Ureter (tissue), 1 donor: ENCODE measurements at places on chromosomes 1 and 21. TPM values are rescaled to one million over a fixed set of nuclear protein-coding genes. Genes with fewer than 3 reads are reported as not detected.

NUAK2 gene
- total RNA-seq: 0.96 TPM

OR2M3 gene
- total RNA-seq: not detected

SZT2 gene
- 105 TPM for total RNA-seq

CROCC gene
- total RNA-seq: 38.5 TPM

SAMD13 gene
- 4.7 TPM for total RNA-seq

RSPH1 gene
- 7.8 TPM for total RNA-seq

FCRL5 gene
- total RNA-seq: 3.8 TPM

FLG2 gene
- not detected for total RNA-seq

OR10K2 gene
- total RNA-seq: not detected

EDARADD gene
- 50.4 TPM for total RNA-seq

WNT3A gene
- 0.21 TPM for total RNA-seq

ASAP3 gene
- 44.4 TPM for total RNA-seq

OSBPL9 gene
- 107 TPM for total RNA-seq

- DNase-seq: no peak
Measured at GRCh38 chr21:28336314-28336713, 656.4 kb downstream of the LTN1 start.

GRCh38 chr1:1989102-1989542 is 14.5 kb downstream of the CFAP74 start:
- no peak for DNase-seq

- no peak for DNase-seq
Measured at GRCh38 chr1:204826970-204827369, 43.7 kb upstream of the NFASC start.

- no peak for DNase-seq
Measured at GRCh38 chr1:65207317-65207716, 59.3 kb downstream of the AK4 start.

GRCh38 chr1:157893686-157894085 is 52.1 kb upstream of the CD5L start:
- DNase-seq: no peak

DNA sequence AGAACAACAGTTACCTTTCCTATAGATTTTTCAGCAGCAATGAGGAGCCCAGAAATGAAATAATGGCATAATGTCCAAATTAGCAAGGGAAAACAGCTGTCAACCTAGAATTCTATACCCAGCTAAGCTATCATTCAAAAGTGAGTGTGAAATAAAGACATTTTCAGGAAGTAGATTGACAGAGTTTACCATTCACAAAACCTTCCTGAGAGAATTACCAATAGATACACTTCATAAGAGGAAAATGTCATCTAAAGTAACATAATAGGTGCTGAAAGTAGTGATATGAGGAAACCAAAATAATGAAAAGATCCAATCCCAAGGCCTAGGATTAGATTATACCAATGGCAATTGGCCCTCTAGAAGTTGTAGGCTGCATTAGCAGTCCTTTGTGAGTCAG is 34.6 kb downstream of the OBSCN start:
- no peak for DNase-seq

DNA sequence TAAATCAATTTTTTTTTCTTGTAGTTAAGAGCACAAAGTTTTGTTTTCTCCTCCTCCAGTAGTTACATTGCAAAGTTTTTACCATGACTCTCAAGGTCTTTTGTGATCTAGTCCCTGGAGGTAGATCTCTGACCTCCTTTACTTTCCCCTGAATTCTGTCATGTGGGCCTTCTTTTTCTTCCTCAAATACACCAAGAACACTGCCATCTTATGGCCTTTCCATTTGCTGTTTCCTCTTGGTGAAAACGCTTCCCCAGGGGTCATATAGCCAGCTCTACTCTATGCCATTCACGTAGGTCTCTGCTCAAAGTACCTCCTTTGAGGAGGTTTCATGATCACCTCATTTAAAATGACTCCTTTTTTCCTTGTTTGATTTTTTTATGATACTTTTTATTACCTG is 2.7 kb downstream of the DDX20 start:
- DNase-seq: no peak

GRCh38 chr21:43865540-43866259 is 677 bp downstream of the AGPAT3 start:
- no peak for DNase-seq

GRCh38 chr1:20578721-20579395 is 10.0 kb upstream of the CDA start:
- no peak for DNase-seq

DNA sequence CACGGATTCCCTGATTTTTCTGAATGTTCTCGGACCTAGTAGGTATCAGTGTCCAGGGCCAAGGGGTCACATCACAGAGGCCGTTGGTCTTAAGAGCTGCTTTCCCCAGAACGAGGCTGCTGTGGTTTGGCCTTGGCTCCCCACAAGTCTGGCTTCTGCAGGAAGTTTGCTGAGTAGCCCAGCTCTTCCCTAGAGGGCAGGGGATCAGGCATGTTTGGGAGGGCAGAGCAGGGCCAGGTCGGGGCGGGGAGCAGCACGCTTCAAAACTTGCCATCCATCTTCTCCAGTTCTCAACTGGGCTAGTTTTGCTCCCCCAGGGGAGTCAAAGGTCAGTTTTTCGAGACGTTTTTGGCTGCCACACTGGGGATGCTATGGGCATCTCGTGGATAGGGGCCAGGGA is 37.0 kb downstream of the MAN1C1 start:
- DNase-seq: no peak

DNA sequence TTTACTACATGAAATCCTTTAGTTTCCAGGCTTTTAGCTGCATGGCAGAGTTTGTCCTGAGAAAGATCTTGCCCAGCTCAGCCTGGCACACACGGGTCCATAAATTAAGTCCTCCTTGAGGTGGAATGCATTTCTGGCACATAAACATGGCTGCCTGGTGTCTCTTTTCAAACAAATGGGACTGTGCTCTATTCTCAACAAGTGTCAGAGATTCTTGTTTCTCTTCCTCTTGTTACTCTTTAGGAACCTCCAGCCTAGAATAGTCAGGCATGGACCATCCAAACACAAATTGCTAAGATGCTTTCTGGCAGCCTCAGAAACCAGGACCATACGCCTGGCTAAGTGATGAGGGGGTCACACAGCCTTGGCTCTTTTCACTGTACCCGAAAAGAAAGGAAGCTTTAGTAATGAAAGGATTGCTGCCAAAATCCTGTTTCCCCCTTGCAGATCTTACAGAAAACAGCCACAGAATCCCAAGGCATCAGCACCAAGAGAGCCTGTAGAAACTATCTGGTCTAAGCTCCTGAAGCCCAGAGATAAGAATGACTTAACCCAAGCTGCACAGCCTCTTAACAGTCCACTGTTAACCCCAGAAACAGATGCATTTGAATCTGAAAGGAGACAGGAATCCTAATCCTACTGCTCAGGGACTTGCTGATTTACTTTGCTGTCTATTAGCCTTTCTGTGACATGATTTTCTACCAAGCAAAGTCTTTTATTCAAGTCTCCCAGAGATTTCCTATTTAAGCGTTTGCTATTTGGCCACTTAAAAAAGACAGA is 31.9 kb upstream of the NRDC start:
- DNase-seq: no peak

GRCh38 chr21:26842974-26843932 is 2.0 kb downstream of the ADAMTS1 start:
- peak; percentile 94 for DNase-seq

DNA sequence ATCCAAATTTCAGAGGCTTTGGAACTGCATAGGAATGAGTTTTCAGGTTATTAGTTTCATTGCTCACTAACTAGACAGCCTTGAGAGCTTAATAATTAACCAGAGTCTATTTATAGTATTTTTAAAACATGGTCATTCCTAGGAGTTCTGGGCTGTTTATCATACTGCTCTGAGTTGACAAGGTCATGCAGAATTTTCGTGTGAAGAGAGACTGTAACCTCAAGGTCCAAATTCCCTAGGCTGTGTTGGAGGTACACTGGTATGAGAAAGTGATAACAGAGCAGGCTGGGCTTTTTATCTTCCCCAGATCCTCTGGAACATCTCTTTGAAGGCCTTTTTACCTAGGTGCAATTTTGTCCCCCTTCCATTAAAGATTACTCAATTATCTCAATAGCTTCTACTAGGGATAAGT is 736.3 kb downstream of the LTN1 start:
- DNase-seq: no peak
